ENCODE measurements at places on chromosomes 11 and 22. TPM values are rescaled to one million over a fixed set of nuclear protein-coding genes. Genes with fewer than 3 reads are reported as not detected.

ARFGAP2 gene
- total RNA-seq = 51.0 TPM

OTUB1 gene
- total RNA-seq = 77.9 TPM

DNA sequence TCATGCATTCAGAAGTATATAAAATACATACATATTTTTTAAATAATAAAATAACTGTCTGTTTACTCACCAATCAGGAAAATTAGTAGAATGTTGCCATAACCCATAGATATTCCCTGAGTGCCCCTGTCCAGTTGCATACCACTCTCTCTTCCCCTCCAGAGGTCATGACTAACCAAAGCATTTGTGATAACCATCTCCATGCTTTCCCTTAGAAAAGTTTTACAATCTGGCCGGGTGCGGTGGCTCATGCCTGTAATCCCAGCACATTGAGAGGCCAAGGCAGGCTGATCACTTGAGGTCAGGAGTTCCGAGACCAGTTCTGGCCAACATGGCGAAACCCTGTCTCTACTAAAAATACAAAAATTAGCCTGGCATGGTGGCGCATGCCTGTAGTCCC, 33.2 kb upstream of the LDHA start:
- no peak overlapping the region for H3K27ac ChIP-seq
- no peak for DNase-seq
- peaks cover 47% of the 10 kb centered on the region for H3K36me3 ChIP-seq
- H3K4me3 ChIP-seq = no peak overlapping the region
- no peaks in the 10 kb centered on the region for H3K4me1 ChIP-seq

TRIM51 gene
- not detected for total RNA-seq

F2 gene
- 0.57 TPM for total RNA-seq

MS4A15 gene
- not detected for total RNA-seq

KCTD14 gene
- total RNA-seq = 1.0 TPM

- no peak overlapping the region for H3K27ac ChIP-seq
- peaks cover 25% of the 10 kb centered on the region for H3K4me1 ChIP-seq
- peaks cover 17% of the 10 kb centered on the region for H3K36me3 ChIP-seq
- H3K27me3 ChIP-seq = no peaks in the 10 kb centered on the region
- no peak overlapping the region for H3K4me3 ChIP-seq
- no peak for DNase-seq
These were observed 4.2 kb downstream of the LGALS1 start for GRCh38 chr22:37679670-37680069.

MYH9 gene
- total RNA-seq = 2,469 TPM

GRCh38 chr11:8757047-8757446, 74.5 kb downstream of the RPL27A start:
- no peaks in the 10 kb centered on the region for H3K36me3 ChIP-seq
- H3K27me3 ChIP-seq = no peaks in the 10 kb centered on the region
- no peak overlapping the region for H3K27ac ChIP-seq
- H3K4me3 ChIP-seq = no peak overlapping the region

MYOD1 gene
- not detected for total RNA-seq

KDELR3 gene
- 72.6 TPM for total RNA-seq

DNA sequence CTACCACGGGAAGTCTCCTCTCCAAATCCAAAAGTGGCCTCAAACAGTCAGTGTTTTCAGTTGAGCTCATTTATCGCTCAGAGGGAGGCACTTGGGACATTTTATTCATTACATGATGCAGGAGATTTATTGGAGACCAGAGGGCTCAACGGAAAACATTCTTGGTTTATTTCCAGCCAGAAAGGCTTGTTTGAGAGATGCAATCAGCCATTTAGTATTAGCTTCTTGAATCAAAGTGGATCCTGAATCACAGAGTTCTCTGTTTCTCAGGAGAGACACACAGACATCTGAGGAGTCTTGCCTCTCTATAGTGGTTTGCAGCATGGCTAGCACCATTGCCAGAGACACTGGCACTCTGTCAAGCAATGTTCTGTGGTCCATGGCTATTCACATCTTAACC, 31.5 kb downstream of the CD44 start:
- H3K27ac ChIP-seq = peak overlapping the region; percentile 6
- no peak for DNase-seq
- no peak overlapping the region for H3K4me3 ChIP-seq
- no peaks in the 10 kb centered on the region for H3K27me3 ChIP-seq

DNA sequence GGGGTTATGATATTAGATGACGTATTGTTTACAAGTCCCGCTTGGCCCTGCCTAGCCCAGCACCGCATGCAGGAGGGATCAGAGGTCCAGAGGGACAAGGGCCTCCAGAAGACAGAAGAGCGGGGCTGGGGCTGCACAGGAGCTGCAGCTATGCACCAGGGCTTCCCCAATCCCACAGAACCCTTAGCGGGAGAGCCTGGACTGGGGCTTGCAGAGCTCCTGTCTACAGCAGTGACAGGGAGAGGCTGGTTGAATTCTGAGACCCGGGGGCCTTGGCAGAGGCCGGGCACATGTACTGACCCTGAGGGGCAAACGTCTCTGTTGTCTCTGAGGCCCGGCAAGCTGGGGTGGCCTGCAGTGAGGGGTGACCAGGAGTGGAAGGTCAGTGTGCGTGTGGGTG, 6.9 kb downstream of the KIAA0930 start:
- no peak overlapping the region for H3K27ac ChIP-seq
- DNase-seq = no peak
- H3K4me1 ChIP-seq = no peaks in the 10 kb centered on the region
- no peaks in the 10 kb centered on the region for H3K27me3 ChIP-seq

DNA sequence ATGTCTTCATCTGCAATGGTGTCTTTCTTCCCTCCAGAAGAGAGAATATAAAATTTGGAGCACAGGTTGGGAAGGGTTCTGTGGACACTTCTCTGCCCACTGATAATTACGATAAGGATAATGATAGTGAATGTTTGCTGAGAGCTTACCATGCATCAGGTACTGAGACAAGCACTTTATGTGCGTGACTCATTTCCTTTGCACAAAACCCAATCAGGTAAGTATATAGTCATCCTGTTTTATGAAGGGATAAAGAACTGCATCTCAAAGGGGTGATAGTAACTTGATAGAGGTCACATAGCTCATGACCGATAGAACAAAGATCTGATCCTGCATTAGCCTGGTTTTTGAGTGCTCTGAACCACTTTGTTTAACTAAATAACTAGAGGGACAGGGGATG, 9.4 kb downstream of the DRD2 start:
- no peaks in the 10 kb centered on the region for H3K4me1 ChIP-seq
- H3K27me3 ChIP-seq = peaks cover 14% of the 10 kb centered on the region
- H3K36me3 ChIP-seq = no peaks in the 10 kb centered on the region
- no peak for DNase-seq
- no peak overlapping the region for H3K4me3 ChIP-seq
- H3K27ac ChIP-seq = no peak overlapping the region

DNA sequence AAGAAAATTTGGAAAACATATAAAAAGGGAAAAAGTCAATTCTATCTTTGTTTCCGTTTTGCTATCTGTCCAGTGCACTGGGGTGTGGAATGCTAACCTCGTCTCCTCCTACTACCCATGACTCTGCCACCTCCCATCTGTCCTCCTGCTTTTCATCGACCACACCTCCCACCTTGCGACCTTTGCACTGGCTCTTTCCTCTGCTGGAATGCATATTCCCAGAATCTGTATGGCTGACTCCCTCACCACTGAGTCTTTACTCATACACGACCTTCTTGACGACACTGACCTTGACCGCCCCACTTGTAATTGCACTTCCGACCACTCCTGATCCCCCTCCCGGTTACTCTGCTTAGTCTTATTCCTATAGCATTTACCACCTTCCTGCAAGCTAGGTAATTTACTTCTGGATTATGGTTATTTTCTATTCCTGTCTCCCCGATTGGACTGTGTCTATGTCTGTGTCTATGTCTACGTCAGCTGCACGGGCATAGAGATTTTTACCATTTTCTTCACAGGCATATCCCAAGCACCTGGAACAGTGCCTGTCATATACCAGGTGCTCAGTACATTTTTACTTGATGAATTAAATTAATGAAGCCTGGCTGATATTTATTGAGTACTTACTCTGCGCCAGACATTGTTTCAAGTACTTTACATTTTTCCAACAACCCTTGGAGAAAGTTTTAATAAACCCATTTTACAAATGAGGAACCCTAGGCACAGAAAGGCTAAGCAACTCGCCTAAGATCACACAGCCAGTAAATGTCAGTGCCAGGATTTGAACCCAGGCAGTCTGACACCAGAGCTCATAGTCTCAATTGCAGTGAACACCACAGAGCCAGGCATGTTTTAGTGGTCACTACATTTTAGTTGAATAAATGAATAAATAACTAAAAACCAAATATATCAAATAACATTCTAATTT, 89.3 kb upstream of the SLC22A12 start:
- no peak for DNase-seq
- no peak overlapping the region for H3K27ac ChIP-seq
- H3K36me3 ChIP-seq = no peaks in the 10 kb centered on the region
- no peak overlapping the region for H3K4me3 ChIP-seq
- H3K4me1 ChIP-seq = no peaks in the 10 kb centered on the region

PLXNB2 gene
- total RNA-seq = 376 TPM

DNA sequence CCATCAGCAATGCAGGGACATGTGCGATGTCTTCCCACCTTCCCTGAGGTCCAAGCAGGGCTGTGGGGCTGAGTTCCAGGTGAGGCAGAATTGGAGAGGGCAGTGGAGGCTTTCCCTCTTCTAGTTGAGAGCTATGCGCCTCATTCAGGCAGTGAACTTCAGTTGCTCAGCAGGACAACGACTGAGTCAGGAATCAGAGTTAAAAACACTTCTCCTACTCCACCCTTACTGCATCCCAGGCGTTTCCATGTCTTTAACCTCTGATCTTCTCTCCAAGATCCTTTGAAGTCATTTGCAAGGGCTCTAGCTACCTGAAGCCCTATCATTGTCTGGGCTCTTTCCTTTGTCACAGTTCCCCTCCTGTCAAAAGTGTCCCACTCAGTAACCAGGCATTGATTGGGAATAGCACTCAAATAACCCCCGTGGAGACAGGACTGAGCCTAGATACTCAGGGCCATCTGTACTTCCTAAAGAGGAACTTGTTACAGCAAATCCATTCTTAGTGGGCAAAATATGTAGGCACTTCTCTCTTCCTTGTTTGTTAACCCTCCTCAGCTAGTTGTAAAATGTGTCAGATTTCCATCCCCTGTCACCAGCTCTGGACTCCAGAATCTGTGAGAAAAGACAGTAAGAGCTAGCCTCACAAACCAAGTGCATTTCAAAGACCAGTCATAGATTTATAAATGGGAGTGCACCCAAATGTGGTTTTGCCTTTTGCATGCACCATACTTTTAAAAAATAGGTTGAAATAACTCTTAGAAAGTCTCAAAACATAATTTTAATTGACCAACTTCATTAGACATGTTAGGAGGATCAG, 72.5 kb upstream of the MYO18B start:
- no peak for DNase-seq
- H3K27ac ChIP-seq = no peak overlapping the region

DNA sequence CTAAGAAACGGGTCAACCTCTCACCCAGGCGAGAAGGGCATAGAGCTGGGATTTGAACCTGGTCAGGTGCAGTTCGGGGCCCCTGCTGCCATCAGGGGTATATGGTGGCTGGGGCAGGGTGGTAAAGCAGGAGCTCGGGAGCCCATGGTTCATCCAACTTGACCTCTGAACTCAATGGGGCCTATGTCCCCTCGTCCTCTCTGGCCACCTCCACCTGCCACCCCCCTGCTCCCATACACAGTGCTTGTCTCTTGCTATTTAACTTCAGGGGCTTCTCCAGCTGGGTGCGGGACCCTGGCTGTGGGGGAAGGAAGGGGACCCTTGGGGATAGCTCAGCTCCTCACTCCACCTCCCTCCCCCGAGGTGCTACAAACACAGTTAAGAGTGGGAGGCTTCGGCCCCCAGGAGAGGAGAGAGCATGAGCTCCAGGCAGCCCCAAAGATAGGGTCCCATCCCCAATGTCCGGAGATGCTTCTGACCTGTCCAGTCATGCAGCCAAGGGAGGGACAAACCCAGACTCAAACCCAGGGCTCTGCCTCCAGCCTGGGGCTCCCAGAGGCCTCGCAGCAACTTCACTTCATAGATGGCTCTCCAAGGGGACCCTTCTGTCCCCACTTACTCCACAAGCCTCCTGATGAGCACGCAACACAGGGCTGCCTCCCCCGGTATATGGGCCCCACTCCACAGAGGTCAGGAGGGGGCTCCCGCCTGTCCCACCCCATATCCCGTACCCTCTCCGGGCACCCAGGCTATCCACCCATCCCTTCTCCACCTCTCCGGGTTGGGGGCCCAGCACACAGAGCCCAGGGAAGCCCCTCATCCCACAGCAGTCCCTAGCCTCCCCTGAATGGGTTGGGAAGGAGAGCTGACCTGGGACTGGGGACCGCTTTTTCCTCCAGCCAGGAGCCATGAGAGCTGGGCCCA, 712 bp downstream of the IL2RB start:
- peaks cover 9% of the 10 kb centered on the region for H3K27me3 ChIP-seq
- H3K4me1 ChIP-seq = peaks cover 3% of the 10 kb centered on the region
- no peak overlapping the region for H3K27ac ChIP-seq
- no peak for DNase-seq

GRCh38 chr11:124961972-124962609, 8.1 kb downstream of the CCDC15 start:
- no peaks in the 10 kb centered on the region for H3K36me3 ChIP-seq
- no peaks in the 10 kb centered on the region for H3K27me3 ChIP-seq
- H3K4me1 ChIP-seq = no peaks in the 10 kb centered on the region
- peak; percentile 57 for DNase-seq
- no peak overlapping the region for H3K4me3 ChIP-seq

DNA sequence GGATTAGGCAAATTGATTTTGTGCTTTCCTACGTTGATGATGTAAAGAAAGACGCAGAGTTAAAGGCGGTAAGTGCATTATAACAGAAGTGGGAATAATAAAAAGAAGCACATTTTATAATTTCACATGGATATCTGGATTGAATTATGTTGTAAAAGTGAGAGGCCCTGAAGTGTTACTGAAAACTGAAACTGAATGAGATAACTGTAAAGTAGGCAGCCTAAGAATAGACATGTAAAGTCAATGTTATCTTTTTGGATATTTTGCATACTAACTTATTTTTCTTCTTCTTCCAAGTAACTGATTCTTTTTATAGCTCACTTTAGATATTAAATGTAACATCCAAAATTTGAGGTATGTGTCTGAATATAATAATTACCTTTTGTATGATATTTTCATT, 28.3 kb downstream of the ANO5 start:
- DNase-seq = no peak

PIH1D2 gene
- 1.0 TPM for total RNA-seq

ALG9 gene
- 24.9 TPM for total RNA-seq

DNA sequence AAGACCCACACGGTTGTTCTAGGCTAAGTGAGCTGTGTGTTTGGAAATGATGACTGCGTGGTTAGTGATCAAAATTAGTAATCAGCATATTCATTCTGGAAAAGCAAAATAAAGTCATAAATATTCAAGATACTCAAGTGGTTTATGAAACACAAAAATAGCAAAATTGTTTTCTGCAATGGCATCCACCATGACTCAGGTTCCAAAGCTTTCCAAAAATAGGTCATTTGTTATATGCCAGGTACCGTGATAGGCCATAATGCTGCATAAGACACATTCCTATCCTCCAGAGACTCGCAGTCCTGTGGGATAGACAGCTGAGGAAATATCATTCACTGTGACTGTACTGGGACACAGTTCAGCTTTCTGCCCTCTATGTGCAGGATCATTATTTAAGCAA, 2.4 kb upstream of the ATL3 start:
- no peak overlapping the region for H3K27ac ChIP-seq
- H3K27me3 ChIP-seq = no peaks in the 10 kb centered on the region
- DNase-seq = peak; percentile 40
- H3K4me3 ChIP-seq = no peak overlapping the region

CCDC117 gene
- 13.5 TPM for total RNA-seq

All from astrocyte (in vitro differentiated cells and primary cell).